ENCODE measurements at places on chromosomes 6 and 20.
A peak's percentile ranks its signal among the peaks of the same experiment; 100 is the strongest.

- DNase-seq, result no peak
Observed at GRCh38 chr6:139912735-139913400, 538.4 kb upstream of the CITED2 start.

- no peak for DNase-seq
Observed at GRCh38 chr6:47239546-47239945, 70.2 kb downstream of the TNFRSF21 start.

DNA sequence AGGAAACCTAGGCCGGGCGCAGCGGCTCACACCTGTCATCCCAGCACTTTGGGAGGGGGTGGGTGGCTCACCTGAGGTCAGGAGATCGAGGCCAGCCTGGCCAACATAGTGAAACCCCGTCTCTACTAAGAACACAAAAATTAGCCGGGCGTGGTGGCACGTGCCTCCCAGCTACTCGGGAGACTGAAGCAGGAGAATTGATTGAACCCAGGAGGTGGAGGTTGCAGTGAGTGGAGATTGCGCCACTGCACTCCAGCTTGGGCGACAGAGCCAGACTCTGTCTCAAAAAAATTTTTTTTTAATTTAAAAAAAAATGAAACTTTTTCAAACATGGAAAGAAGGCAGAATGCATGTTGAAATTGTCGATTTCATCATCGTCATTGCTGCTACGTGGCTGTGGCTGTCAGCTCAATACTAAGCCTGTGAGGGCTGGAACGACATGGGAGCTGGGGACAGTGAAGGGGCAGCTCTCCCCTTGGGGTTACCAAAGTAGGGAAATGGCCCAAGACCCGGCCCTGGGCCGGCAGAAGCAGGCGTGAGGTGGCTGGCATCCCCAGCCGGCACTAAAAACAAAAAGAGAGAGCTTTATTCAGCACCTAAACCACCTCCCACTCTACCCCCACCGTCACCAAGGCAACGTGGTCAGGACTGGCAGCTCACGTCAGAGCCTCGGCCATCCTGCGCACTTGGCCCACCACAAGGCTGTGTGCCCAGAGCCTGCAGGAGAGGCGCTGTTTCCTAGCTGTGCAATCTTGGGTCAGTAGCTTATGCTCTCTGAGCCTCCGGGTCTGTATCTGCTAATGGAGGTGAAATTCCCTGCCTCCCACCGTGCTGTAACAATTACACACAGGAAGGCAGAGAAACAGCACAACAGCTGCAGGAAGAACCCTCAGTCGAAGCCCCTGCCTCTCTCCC is 30.8 kb downstream of the AGPAT4 start:
- DNase-seq, result peak; percentile 51

GRCh38 chr6:28659250-28659566 is 133.5 kb downstream of the GPX5 start:
- DNase-seq, result no peak

DNA sequence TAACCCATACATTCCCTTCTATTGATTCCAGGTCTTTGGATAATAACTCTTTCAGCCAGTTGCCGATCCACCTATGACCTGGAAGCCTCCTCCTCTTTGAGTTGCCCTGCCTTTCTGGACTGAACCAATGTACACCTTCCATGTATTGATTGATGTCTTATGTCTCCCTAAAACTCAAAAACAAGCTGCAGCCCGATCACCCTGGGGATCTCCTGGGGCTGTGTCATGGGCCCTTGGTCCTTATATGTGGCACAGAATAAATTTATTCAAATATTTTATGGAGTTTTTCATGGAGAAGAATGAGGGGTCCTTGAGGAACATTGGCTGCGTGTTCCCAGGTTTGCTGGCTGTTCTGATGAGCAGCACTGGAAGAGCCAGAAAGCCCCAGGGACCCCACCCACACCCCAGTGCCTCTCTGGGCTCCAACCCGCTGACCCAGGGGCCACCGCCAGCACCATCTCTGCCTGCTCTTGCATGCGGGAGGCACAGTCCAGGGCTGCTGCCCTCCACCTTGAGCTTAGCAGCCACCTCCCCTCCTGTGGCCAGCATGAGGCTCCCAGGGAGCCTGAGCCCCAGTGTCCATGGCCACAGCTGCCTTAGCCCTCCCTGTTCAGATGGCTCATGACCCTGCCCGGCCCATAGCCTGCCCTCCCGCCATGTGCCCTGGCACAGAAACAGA is 36.5 kb upstream of the CST7 start:
- no peak for DNase-seq

- DNase-seq, result no peak
Observed at GRCh38 chr20:51526106-51526470, 16.4 kb downstream of the NFATC2 start.

Measured in stimulated activated CD8-positive, alpha-beta memory T cell treated with anti-CD3 and anti-CD28 coated beads, Interleukin-4, amount 100 ng/mL, for 24 hours (primary cell).